Thyroid gland (tissue), 4 donors: ENCODE measurements at places on chromosomes 2 and 18. TPM values are rescaled to one million over a fixed set of nuclear protein-coding genes. Genes with fewer than 3 reads are reported as not detected.

DNA sequence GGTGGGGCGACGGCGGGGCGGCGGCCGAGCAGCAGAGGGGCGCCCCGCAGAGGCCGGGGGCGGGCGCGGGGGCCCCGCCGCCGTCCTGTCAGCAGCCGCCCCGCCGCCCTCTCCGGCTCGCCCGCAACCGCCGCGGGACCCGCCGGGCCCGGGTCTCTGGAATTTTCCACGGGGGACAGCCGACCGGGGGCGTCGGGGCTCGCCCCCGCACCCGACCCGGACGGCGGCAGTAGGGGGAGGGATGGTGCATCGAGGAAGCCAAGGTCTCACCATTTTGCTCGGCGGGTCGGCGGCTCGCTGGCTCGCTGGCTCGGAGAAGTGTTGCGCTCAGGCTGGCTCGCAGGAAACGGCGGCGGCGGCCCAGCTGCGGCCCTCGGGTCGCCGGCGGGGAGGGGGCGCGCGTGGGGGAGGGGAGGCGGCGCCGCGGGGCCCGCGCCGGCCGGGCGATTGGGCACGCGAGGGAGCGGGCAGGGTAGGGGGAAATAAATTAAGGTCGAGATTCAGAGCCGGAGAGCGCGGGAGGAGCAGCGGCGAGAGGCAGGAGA lies 405 bp downstream of the PPP3R1 start:
- H3K4me3 ChIP-seq: peak overlapping the region; percentile 27
- peak overlapping the region; percentile 79 for H3K27ac ChIP-seq
- peaks cover 31% of the 10 kb centered on the region for H3K4me1 ChIP-seq
- no peaks in the 10 kb centered on the region for H3K36me3 ChIP-seq
- no peaks in the 10 kb centered on the region for H3K27me3 ChIP-seq

Gene LYG1
- not detected for total RNA-seq

DNA sequence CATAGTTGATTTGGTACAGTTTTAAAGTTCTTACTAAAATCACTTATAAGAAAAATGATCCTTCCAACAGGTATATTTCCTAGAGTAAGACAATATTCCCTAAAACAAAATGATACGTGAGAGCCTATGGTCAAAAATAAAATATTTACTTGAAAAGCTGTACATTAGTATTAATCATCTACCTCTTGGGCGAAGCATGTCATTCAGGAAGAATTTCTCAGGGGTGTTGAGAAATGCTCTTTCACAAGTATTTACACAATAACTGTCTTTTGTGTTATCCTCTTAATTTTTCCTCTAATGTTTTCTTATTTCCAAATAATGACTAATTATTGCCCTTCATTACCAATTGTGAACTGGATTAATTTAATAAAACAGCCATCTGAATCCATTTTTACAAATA lies 466.3 kb downstream of the SATB2 start:
- H3K4me1 ChIP-seq: no peaks in the 10 kb centered on the region
- no peak overlapping the region for H3K4me3 ChIP-seq
- no peaks in the 10 kb centered on the region for H3K36me3 ChIP-seq
- H3K27me3 ChIP-seq: no peaks in the 10 kb centered on the region
- DNase-seq: no peak
- H3K27ac ChIP-seq: no peak overlapping the region

DNA sequence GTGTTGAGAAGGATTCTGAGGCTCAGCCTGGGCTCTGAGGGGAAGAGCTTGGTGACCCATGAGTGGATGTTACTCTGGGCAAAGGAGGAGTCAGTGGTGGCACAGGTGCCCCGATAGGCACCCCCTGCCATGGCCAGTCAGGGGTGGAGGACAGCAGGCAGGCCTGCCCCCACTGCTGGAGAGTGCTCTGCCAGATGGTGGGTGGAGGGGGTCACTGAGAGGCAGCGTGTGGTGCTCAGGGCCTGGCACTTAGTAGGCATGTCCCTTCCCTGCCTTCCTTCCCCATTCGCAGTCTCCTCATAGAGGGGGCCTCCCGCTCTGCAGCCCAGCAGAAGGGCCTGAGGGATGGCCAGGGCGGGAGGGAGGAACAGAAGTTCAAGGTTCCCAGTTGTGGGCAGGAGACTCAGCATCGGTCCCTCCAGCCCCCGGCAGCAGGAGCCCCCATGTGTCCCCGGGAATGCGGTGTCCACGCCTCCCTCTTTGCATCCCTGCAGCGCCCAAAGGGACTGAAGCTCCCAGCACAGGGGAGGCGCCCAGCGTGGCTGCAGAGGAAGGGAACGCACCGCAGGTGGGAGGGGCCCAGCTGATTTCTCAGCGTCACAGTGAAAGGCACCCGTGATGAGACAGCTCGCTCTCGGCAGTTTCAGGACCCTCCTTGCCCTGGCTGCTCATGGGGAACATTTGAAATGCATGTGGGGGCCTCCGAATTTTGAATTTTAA lies 5.7 kb upstream of the SNED1 start:
- peaks cover 40% of the 10 kb centered on the region for H3K4me1 ChIP-seq
- no peaks in the 10 kb centered on the region for H3K27me3 ChIP-seq
- no peak overlapping the region for H3K4me3 ChIP-seq

Gene REG3A
- total RNA-seq: not detected

Gene TTLL4
- 19.2 TPM for total RNA-seq

DNA sequence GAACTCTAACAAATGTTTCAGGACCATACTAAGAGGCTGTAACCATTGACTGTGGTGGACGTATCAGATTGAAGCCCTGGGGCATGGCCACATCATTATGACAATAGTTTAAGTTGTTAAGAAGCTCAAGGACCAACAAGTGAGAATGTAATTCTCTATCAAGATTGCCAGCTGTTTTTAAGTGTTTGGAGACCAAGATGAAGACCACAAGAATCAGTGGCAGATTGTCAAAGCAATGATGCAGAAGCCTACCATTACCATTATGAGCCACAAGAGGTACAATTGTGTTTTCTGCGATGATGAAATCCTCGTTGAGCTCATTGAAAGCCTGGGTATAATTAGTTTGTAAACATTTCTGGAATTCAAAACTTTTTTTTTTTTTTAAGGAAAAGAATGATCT lies 261.1 kb upstream of the ZEB2 start:
- H3K4me1 ChIP-seq: no peaks in the 10 kb centered on the region
- H3K27me3 ChIP-seq: no peaks in the 10 kb centered on the region
- DNase-seq: no peak
- no peak overlapping the region for H3K4me3 ChIP-seq
- H3K27ac ChIP-seq: no peak overlapping the region

Gene ALK
- 0.08 TPM for total RNA-seq

Gene GREB1
- total RNA-seq: 1.2 TPM

Gene RBKS
- 7.6 TPM for total RNA-seq

- H3K36me3 ChIP-seq: no peaks in the 10 kb centered on the region
- no peaks in the 10 kb centered on the region for H3K4me1 ChIP-seq
- H3K27ac ChIP-seq: no peak overlapping the region
- no peak overlapping the region for H3K4me3 ChIP-seq
Measured at GRCh38 chr2:173511357-173511756, 156.7 kb downstream of the CDCA7 start.

- H3K4me3 ChIP-seq: no peak overlapping the region
- H3K27ac ChIP-seq: no peak overlapping the region
- no peak for DNase-seq
- H3K27me3 ChIP-seq: no peaks in the 10 kb centered on the region
- no peaks in the 10 kb centered on the region for H3K4me1 ChIP-seq
Measured at GRCh38 chr2:59957504-59957903, 596.0 kb downstream of the BCL11A start.

GRCh38 chr18:46334868-46335281 lies 230.7 kb downstream of the HAUS1 start:
- no peak overlapping the region for H3K27ac ChIP-seq
- peak; percentile 67 for DNase-seq
- no peaks in the 10 kb centered on the region for H3K36me3 ChIP-seq
- peaks cover 21% of the 10 kb centered on the region for H3K4me1 ChIP-seq
- H3K27me3 ChIP-seq: no peaks in the 10 kb centered on the region
- H3K4me3 ChIP-seq: peak overlapping the region; percentile 87

DNA sequence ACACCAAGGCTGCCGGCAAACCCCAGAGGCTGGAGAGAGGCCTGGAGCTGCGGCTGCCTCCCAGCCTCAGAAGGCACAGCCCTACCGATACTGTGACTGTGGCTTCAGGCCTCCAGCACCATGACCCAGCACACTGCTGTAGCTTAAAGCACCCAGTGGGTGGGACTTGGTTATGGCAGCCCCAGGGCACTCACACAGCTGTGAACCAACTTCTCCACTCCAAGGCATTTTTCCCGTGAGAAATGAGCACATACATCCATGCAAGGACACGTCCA lies 199.5 kb downstream of the NDUFA10 start:
- H3K27ac ChIP-seq: no peak overlapping the region
- H3K36me3 ChIP-seq: no peaks in the 10 kb centered on the region
- no peaks in the 10 kb centered on the region for H3K27me3 ChIP-seq
